ENCODE measurements at places on chromosomes 6 and 20.

DNA sequence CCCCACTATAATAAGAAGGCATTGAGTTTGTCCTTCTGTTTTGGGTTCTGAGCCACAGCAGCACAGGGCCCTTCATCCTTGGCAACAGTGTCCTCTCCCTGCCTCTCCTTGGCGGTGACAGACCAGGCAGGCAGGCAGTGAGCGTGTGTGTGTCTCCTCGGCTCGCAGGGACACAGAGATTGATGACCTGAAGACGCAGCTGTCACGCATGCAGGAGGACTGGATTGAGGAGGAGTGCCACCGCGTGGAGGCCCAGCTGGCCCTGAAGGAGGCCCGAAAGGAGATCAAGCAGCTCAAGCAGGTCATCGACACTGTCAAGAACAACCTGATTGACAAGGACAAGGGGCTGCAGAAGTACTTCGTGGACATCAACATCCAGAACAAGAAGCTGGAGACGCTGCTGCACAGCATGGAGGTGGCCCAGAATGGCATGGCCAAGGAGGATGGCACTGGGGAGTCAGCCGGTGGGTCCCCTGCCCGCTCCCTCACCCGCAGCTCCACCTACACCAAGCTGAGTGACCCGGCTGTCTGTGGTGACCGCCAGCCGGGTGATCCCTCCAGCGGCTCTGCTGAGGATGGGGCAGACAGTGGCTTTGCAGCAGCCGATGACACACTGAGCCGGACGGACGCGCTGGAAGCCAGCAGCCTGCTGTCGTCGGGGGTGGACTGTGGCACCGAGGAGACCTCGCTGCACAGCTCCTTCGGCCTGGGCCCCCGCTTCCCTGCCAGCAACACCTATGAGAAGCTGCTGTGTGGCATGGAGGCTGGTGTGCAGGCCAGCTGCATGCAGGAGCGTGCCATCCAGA is 24.0 kb downstream of the SDCBP2 start:
- DNase-seq: no peak

DNA sequence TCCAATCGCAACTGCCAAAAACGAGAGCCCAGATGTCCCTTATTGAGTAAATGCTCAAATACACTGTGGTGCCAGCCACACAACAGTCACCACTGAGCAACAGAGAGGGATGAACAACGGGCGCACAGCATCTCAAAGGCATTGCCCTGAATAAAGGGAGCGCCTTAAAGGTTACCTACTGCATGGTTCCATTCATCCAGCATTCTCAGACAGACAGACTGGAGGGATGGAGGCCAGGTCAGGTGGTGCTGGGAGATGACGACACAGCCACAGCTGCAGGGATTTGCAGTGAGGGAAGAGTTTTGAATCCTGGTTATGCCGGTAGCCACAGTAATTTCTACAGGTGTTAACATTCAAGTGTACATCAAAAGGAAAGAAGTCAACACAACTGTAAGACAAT is 615.5 kb upstream of the AGPAT4 start:
- no peak for DNase-seq

- no peak for DNase-seq
Measured at GRCh38 chr20:6055981-6056569, 2.2 kb upstream of the LRRN4 start.

DNA sequence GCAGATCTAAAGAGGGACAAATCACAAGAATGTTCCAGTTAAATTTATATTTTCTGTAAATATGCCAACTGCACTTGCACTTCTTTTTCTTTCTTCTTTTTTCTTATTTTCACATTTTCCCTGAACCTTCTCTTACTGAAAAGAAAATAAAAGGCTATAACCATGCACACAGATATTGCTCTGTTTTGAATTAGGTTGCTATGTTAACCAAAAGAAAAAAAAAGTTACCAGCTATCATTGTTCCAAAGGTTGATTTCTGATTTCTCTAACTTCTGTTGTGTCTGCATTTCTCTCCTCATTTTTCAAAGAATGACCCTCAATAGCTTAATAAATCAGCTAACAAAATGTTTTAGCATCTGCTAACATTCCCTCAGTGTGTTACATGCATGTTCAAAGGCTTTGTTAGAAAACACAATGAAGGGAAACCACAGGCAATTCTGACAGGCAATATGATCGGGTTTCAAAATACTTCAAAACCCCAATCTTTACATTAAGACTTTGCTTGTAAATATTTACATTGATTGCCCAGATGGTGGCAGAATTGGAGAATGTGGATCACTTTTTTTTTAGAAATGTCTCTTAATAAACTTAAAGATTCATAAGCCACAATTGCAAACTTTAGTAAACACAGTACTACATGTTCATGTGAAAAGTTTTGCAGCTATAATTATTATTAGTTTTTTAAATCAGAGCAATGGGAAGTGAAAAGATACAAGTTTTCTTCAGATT is 928.3 kb upstream of the FLRT3 start:
- no peak for DNase-seq

DNA sequence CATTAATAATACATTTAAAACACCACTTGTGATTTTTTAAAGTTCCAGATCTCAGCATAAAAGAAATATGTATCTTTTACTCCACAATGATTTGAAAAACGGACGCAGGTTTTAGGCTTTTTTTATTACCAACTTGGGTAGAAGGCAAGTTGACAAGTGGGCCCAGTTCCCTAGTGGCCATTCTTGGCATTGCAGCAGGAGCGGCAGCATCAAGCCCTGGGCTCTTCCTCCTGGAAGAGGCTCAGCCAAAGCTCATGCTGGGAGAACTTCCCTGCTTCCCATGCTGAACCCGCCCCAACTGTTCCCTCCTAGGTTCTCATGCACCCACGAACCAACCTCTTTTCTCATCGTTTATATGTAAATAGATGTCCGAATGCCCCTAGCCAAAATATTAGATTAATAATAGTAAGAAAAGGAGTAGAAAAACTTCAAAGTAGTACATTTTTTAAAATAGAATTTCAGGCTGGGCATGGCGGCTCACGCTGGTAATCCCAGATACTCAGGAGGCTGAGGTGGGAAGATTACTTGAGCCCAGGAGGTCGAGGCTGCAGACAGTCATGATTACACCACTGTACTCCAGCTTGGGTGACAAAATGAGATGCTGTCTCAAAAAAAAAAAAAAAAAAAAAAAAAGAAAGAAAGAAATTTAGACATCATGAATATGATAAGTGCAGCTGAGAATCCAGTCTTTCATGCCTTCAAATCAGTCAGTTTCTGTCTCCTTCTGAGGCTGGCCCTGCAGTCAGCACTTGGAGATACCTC is 18.2 kb upstream of the MYB start:
- peak; percentile 43 for DNase-seq

GRCh38 chr6:114007516-114007915 is 36.6 kb upstream of the HDAC2 start:
- DNase-seq: peak; percentile 6

GRCh38 chr6:129046526-129046925 is 163.6 kb downstream of the LAMA2 start:
- DNase-seq: no peak

DNA sequence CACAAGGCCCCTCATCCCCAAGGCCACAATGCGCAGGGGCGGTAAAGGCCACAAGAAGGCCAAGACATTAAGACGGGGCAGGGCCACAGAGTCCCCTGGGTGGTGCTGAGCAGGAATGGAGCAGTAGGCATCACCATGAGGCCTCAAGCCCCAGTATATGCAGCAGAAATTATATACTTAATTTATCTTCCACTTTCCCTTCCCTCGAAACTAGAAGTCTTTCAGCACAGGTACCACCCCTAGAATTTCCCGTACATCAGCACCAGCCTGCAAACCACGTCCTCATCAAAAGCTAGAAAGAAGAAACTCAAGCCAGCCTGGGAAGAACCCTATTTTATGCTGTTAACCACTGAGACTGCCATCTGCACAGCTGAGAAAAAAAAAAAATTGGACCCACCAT is 89.4 kb downstream of the PLG start:
- DNase-seq: no peak

DNA sequence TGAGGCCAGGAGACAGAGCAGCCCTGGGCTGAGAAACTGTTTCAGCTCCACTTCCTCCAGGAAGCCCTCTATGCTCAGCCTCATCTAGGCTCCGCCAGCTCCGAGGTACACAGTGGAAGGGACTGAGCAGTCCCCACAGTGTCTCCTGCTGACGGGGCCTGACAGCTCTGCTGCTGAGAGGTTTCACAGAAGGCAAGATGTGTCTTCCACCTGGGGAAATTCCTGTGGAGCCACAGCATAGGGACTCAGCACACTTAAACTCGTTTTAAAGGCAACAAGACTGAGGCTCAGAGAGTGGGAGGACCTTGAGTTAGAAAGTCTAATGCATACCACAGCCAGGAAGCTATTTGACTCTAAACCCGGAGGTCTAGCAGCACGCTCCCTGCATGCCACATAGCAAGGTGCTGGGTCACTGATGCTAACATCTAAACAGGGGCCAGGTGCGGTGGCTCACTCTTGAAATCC is 6.8 kb downstream of the ADA start:
- peak; percentile 44 for DNase-seq

DNA sequence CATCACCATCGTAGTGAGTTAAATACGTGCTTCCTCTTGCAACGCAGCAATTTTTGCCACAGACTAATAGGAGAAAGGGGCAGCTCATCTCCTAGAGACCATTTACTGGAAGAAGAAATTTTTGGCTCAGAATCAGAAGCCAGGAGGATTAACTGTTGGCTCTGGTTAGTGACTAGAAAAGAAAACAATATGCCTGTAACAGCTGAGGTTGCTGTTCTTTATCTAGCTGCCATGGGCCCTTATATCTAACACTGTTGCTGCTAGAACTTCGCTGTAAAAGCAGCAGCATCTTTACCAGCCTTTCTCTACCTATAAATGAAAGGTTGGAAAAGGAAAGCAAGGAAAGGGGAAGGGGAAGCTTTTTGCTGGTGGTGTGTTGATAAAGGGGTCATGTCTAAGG is 65.9 kb downstream of the FAM135A start:
- no peak for DNase-seq

DNA sequence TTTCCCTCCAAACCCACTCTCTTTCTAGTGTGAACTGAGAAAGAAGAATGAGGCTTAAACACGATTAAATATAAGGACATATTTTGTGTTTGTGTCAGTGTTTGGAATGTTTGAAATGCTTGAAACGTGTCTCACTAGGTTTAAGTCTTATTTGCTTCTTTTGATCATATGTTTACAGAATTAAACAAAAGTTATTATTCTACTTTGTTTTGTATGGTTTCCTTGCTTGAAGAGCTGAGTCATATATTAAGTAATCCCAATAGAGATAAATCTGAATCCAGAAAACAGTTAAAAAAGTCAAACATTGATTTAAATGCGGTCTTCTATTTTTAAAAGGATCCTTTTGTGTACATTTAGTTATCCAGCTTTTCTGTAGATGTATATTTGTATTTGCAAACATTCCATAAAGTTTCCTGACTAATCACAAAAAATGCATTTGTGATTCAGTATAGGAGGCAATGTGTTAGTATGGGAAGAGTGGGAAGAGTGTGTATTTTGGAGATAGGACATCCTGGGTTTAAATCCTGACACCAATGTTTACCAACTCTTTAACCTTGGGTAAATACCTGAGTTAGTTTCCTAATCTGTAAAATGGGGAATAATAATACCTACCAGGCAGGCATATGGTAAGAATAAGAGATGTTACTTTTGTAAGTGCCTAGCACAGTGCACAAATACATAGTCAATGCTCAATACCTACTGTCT is 72.9 kb downstream of the TSBP1 start:
- DNase-seq: no peak

GRCh38 chr6:158717341-158718330 is 67.8 kb downstream of the SYTL3 start:
- DNase-seq: no peak

GRCh38 chr6:151738960-151739359 is 68.5 kb upstream of the ESR1 start:
- no peak for DNase-seq

GRCh38 chr20:25539742-25540672 is 45.3 kb downstream of the NINL start:
- no peak for DNase-seq

DNA sequence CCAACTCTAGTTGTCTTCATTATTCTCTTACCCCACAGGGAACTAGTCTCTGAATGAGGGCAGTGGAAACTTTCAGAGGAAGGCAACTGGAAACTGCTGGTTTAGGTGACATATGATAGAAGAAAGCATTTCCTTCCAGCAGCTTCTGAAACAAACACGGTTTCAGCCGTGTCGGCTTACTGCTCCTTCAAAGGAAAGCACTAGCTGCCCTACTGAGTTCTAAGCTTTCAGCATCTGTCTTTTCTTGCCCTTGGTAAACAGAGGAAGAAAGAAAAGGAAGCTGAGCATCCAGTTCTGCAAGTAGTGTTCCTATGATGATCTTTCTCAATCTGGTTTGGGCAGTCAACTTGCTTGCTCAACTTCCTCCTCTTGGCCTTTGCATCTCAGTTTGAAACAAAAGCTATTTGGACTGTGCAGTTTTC is 117.5 kb upstream of the CEP85L start:
- peak; percentile 16 for DNase-seq

GRCh38 chr6:105911106-105911629 is 175.0 kb upstream of the PRDM1 start:
- DNase-seq: no peak

- DNase-seq: peak; percentile 1
Measured at GRCh38 chr20:32965115-32965514, 39.1 kb downstream of the SUN5 start.

DNA sequence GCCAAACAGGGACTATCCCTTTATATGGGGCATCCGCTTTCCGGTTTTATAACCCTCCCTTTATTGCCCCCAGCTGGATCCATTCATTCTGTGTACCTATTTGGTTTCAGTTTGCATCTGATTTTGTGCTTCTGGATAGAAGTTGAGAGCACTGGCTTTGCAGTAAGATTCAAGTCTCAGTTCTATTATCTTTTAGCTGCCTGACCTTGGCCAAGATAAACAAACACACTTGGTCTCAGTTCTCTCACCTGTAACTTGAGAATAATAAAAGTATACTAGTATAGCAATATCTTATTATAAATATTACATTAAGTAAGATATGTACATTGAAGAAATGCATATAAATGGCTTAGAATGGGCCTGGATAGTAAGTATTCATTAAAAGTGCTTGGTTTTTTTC is 182.4 kb upstream of the TSHZ2 start:
- no peak for DNase-seq

GRCh38 chr20:37980383-37980782 is 52.9 kb downstream of the TTI1 start:
- DNase-seq: no peak

DNA sequence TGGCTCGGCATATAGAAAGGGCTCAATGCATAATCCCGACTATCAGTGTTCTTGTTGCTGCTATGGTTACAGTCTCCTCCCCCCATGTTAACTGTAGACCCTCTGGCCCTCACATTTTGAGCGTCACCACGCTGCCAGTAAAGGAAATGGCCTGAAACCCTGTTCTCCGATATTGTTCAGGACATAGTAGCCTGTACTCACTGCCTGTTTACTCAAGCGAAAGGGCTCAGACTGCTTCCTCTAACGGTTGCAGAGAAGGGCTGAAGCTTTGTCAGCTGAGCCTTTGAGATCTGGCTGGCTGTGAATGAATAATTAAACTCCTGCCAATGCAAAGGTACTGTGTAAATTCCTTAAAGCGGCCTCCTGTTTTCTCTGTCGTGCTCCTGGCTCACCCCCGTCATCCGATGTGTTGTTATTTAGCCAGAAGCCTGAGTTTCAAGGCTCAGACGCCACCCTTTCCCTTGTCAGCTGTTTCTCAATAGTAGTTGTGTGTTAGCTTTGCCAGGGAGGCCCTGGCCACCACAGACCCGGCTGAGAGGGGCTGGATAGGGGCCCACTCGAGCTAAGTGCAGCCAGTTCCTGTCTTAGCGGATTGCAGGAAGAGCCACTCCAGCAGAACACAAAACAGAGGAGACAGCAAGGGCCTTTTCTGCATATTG is 31.2 kb upstream of the RALGAPA2 start:
- DNase-seq: no peak

Data from stimulated activated CD4-positive, alpha-beta T cell treated with anti-CD3 and anti-CD28 coated beads, Interleukin-4, amount 100 ng/mL, for 24 hours (primary cell).